ENCODE measurements at places on chromosomes 13 and 19. TPM values are rescaled to one million over a fixed set of nuclear protein-coding genes. Genes with fewer than 3 reads are reported as not detected.
A peak's percentile ranks its signal among the peaks of the same experiment; 100 is the strongest.

DNA sequence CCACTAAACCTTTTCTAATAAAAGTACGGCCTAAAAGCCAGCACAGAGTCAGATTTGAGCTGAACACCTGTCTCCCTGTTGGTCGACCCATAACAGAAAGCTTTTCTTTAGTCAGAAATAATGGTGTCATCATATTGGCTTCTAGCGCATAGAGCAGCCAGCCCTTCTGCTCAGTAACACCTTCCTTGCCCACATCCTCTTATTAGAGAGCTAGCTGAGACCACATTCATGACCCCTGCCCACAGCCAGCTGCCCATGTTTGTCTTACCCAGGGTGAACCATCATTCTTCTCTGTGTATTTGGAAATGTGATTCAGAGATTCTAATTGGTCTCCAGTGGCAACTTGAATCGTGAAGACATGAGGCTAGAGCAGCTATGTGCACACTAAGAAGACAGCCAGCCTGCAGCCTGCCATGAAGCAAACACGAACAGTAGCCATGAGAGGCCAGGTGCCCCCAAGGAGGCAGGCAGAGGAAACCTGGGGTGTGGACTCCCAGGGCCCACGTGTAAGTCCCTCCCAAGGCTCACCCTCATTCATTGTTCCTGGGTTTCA is 82.3 kb upstream of the PDCD5 start:
- peak; percentile 95 for DNase-seq

F10 gene
- 1.1 TPM for total RNA-seq

VSTM1 gene
- total RNA-seq: not detected

PGPEP1 gene
- 11.0 TPM for total RNA-seq

SH2D3A gene
- total RNA-seq: not detected

GRCh38 chr13:50796463-50796862 is 47.0 kb downstream of the DLEU7 start:
- DNase-seq: no peak

DNA sequence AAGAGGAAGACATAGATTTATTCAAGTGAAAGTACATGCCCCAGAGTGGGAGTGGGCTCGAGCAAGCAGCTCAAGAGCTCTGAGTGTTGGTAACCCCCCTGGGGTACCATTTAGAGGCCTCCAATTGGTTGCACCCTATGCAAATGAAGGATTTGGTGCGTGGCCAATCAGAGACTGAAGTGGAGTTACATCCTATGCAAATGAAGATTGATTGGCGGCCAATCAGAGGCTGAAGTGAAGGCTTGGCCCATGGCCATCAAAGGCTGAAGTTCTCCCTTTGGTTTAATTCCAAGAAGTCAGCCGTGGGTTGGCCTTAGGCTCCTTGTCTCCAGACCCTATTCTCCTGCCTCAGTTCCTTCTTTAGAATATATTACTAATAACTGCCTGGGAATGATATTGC is 12.9 kb upstream of the IGFL1 start:
- DNase-seq: no peak

SHISA7 gene
- total RNA-seq: 0.06 TPM

DNA sequence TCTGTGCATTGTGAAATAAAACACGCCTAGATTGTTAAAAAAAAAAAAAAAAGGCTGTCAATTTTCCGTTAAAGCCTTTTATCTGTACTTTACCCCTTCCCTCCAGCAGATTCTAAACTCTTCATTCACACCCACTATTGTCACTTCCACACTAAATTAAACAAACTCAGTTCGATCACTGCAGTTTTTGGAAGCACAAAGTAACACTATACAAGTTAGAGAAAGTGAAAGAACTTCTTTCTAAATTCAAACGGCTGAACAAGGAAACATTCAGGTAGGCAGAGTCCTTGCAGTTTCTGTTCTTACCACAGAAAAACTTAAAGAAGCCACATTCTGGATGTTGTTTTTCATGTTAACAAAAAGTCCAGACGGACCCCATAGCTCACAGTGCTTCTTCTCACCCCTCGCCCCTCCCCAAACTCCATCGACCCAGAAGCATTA is 27.5 kb upstream of the UBE2L5 start:
- no peak for DNase-seq

DNA sequence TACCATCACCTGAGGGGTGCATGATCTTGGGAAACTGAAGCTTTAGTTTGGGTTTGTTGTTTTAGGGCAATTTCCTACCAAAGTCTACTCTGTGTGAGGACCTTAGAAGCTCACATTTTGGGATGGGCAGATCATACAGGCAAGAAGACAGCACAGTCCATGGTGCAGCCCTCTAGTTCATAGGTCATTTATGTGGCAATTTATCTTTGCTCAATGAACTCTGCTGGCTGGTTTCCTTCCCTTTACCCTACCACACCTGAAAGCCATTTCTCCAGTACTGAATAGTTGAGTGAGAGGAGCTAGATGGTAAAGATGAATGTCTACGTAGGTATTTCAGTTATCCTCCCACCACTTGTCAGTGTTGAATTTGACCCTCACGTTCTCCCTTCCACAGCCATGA is 87.5 kb upstream of the KLF12 start:
- no peak for DNase-seq

DNA sequence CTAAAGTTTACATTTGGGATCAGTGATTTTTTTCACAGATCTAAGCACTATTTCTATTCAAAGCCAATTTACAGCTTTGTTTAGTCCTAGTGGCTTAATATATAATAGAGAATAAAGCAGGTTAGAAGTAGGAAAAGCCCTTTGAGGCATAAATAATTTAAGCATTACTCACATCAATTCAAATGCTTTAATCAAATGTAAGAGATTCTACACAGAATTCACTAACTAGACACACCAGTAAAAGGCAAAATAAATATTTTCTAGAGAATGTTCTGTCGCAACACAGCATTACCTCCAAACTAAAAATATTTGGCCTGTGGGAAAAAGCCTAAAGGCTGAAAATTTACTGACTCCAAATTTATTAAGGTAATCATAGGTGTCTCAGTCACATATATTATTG is 31.3 kb downstream of the KCTD12 start:
- DNase-seq: peak; percentile 43

DNA sequence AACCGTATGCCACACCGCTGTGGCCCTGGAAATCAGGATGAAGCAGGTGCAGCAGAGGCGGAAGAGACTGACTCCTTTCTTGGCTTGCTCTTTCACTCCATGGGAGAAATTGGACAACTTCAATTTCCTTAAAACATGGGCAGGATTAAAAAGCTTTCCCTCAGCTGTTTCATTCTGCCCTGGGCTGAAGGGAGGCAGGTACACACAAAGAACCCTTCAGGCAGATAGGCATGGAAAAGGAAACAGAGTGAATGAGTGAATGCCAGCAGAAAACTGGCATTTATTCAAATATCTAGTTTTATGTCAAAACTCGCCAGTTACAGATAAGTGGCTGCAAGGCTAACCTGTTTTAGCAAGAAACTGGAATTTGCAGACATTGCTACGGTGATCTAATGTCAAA is 71.0 kb upstream of the SLC15A1 start:
- no peak for DNase-seq

DNA sequence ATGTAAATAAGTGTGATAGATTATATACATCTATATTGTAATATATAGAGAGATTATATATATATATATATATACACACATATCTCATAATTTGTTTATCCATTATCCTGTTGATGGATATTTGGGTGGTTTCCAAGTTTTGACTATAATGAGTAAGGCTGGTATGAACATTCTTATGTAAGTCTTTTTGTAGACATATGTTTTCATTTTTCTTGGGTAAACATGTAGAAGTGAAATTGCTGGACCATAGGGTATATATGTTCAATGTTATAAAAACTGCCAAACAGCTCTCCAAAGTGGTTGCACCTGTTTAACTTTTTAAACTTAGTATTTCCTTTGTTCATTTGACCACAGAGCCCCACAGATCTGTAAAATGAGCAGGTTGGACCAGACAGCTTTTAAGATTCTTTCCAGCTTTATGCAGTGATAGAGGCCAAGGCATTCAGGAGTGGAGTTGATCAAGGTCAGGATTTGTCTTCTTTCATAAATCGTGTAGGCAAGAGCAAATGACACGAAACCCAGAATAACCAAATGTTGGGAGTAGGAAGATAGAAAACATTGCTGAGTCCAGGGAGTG is 21.7 kb upstream of the KATNAL1 start:
- DNase-seq: no peak

FBXO27 gene
- 14.0 TPM for total RNA-seq

LILRA1 gene
- total RNA-seq: not detected

GRCh38 chr19:4144666-4145249 is 8.7 kb upstream of the CREB3L3 start:
- DNase-seq: no peak

DNA sequence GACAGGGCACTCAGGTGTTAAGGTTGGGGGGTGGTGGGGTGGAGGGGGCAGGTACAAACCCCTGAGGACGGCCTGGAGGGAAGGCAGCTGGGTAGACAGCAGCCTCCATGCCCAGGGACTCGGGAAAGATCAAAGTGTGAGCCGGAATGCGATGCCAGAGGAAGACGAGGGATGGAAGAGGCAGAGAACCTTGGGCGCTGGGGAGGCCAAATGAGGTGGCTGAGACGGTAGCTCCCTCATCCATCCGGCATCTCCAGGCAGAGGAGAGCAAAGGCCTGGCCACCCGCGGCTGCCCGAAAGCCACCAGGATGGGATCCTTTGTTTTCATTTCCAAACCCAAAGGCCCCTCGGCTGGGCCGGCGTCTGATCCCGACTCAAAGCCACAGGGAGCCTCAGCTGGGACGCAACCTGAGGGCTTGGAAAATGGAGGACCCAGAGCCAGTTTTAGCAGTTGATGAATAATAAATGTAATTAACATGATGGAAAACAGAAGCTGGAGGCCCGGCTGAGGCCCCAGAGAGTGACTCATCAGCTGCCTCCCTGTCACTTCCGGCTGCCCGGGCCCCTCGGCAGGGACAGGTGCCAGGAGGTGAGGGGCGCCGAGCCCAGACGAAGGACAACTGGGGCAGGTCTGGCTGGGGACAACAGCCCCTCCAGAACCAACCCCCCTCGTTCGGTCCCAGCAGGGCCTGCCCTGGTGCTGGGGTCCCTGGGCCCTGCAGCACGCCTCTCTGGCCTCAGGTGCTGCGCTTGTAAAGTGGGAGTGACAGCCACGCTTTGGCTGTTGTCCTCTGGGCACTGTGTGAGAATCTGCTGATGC is 61.6 kb downstream of the CEBPG start:
- no peak for DNase-seq

RBM42 gene
- 103 TPM for total RNA-seq

DNA sequence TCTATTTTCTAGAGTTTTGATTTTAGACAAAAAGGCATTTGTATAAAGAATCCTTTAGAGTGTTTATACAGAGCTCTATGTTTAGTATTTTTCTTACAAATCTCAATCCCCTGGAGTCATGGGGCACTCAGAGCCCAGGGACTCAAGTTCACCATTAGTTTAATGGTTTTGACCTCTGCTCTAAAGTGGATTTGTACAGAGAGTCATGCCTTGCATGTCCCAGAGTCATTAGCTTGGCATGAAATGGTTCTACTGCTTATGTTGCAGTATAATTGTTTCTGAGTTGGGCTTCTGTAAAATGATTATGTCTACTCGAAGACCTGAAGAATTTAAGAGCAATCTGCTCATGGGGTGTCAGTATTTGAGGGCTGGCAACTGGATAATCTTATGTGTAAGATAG is 406.2 kb downstream of the DLEU7 start:
- DNase-seq: peak; percentile 78

KLK13 gene
- not detected for total RNA-seq

ZNF571 gene
- 2.4 TPM for total RNA-seq

- DNase-seq: peak; percentile 69
Measured at GRCh38 chr13:105918842-105919741, 616.4 kb downstream of the EFNB2 start.

All from LHCN-M2 (cell line).